ENCODE measurements at places on chromosomes 5 and 9.

DNA sequence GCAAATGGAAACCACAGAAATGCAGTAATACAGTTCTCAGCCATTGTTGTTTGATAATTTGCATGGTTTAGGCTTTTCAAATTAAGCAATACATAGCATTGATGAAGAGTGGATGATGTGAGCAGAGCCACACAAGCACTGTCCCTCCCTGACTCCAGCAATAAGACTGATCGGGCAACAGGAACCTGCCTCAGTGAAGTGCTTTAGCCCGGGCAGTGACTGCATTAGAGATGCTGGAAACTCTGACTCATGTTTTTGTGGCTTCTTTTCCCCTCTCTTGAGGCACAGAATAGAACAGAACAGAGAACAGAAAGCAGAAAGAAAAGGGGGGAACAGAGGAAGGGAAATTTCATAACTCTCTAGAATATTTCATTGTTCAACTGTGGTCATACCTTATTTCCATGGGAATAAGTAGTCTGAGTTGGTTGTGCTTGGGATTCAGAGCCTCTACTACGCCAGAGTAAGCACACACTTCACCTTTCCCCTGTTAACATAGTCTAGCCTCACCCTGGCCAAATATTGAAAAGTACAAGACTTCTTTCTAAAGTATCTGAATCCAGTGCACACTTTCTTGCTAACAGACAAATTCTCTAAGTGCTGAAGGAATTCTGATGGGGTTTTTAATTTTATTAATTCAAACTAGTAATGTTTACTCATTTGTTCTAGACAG is 164.8 kb upstream of the VCAN start:
- peak overlapping the region; percentile 33 for H3K27ac ChIP-seq
- H3K4me1 ChIP-seq = peaks cover 7% of the 10 kb centered on the region
- H3K36me3 ChIP-seq = no peaks in the 10 kb centered on the region
- no peaks in the 10 kb centered on the region for H3K27me3 ChIP-seq
- DNase-seq = peak; percentile 25

- H3K27ac ChIP-seq = no peak overlapping the region
- no peak for DNase-seq
Measured at GRCh38 chr5:37603072-37603471, 224.0 kb downstream of the WDR70 start.

DNA sequence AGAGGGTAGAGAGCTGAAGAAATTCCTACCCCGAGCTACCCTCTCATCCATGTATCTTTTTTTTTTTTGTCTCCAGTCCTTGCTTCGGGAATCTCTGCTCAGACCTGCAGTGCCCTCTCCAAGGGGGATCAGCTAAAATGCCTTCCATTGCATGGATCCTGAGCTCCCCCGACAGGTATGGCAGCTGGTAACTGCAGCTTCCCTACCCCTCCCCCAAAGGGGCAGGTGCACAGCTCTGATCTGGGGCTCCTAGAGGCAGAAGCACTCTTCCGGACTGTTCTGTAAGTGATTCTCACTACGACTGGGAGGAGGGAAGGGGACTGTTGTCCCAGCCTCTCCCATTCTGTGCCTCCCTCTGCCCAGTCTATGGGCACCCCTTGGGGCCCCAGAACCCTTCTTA is 169.6 kb downstream of the MELK start:
- DNase-seq = no peak
- no peak overlapping the region for H3K4me3 ChIP-seq
- H3K36me3 ChIP-seq = no peaks in the 10 kb centered on the region
- peaks cover 44% of the 10 kb centered on the region for H3K27me3 ChIP-seq
- peaks cover 9% of the 10 kb centered on the region for H3K4me1 ChIP-seq
- no peak overlapping the region for H3K27ac ChIP-seq

- H3K4me3 ChIP-seq = peak overlapping the region; percentile 98
- peak overlapping the region; percentile 99 for H3K27ac ChIP-seq
- no peaks in the 10 kb centered on the region for H3K27me3 ChIP-seq
- peaks cover 63% of the 10 kb centered on the region for H3K36me3 ChIP-seq
- peaks cover 49% of the 10 kb centered on the region for H3K4me1 ChIP-seq
- DNase-seq = no peak
Measured at GRCh38 chr5:59035681-59036080, 452.8 kb downstream of the RAB3C start.

GRCh38 chr5:32646061-32646969 is 61.0 kb downstream of the SUB1 start:
- DNase-seq = no peak
- H3K4me1 ChIP-seq = no peaks in the 10 kb centered on the region

DNA sequence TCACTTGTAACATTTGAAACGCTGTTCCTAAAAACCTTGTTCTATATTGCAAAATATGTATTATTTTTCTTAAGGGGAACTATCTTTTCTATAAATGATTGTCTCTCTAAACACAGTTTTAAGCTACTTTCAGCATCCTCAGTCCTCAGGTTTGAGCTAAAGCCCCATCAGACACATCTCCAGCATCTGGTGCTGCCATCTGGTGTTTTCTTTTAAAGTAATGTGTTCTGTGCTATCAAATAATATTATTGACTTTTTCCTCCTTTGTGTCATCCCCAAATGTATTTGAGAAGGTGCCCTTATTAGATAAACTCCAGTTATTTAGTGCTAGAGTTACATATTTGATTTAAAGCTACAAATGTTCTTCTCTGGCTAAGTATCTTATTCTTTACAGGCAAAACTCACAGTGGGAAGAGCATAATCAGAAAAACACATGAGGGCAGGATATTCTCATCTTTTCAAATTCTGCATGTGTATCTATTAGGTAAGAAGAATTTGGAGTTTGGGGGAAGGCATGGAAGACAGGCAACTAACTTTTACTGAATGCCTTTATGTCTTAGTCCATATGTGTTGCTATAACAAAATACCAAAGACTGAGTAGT is 27.5 kb downstream of the ZNF474 start:
- H3K4me1 ChIP-seq = peaks cover 5% of the 10 kb centered on the region
- DNase-seq = no peak
- H3K36me3 ChIP-seq = no peaks in the 10 kb centered on the region

DNA sequence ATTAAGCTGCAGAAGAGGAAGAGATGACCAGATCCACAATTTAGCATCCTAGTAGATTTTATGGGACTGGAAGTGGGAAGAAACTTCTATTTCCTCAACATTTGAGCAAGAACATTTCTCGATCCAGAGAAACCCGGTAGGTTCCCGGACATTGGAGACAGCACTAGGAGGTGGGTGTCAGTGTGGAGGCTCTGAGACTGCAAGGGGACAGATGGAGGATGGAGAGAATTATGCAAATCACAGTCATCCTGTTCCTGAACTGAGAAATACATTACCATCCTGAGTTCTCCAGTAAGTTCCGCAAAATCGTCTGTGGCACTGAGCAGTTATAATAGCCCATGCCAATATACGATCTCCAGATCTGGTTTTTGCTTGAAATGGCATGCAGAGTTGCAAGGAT is 25.6 kb downstream of the GLDC start:
- no peak overlapping the region for H3K27ac ChIP-seq
- H3K4me1 ChIP-seq = no peaks in the 10 kb centered on the region
- peaks cover 3% of the 10 kb centered on the region for H3K36me3 ChIP-seq
- DNase-seq = no peak

GRCh38 chr5:72922422-72922821 is 33.4 kb upstream of the FCHO2 start:
- peaks cover 7% of the 10 kb centered on the region for H3K27me3 ChIP-seq
- no peaks in the 10 kb centered on the region for H3K4me1 ChIP-seq
- no peaks in the 10 kb centered on the region for H3K36me3 ChIP-seq
- no peak overlapping the region for H3K4me3 ChIP-seq

- no peak for DNase-seq
- H3K27ac ChIP-seq = no peak overlapping the region
- no peaks in the 10 kb centered on the region for H3K36me3 ChIP-seq
- no peaks in the 10 kb centered on the region for H3K4me1 ChIP-seq
- H3K27me3 ChIP-seq = no peaks in the 10 kb centered on the region
- no peak overlapping the region for H3K4me3 ChIP-seq
Measured at GRCh38 chr9:120965344-120966012, 38.9 kb upstream of the TRAF1 start.

GRCh38 chr5:150067405-150067960 is 18.9 kb downstream of the CSF1R start:
- H3K36me3 ChIP-seq = no peaks in the 10 kb centered on the region
- H3K4me3 ChIP-seq = no peak overlapping the region
- H3K27ac ChIP-seq = no peak overlapping the region
- H3K27me3 ChIP-seq = peaks cover 7% of the 10 kb centered on the region

DNA sequence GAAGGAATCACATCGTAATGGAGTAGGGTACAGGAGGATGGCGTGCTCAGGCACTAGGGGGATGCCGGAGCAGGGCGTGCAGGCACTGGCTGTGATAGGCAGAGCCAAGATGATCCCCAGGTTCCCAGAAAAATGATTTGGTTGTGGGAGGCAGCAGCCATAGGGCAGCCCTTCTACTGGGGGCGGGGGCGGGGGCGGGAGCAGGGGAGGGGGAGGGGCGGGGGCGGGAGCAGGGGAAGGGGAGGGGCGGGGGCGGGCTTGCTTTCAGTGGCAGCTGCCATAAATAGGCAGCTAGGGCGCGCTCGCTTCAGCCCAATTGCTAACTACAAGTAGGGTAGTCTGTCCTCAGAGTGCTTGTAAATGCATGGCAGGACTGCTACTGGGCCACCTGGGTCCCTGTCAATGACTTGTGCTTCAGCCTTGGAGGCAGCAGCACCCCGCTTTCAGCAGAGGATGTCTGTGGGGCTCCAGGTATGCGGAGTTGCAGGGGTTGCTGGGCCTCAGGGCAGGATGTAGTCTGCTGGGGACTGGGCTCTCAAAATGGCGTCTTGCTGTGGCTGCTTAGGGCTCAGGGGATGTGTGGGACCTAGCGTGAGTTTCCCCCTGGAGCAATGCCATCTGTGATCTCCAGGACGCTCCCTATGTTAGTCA is 354.3 kb downstream of the RAB3C start:
- H3K27me3 ChIP-seq = peaks cover 12% of the 10 kb centered on the region
- H3K27ac ChIP-seq = no peak overlapping the region
- DNase-seq = no peak
- no peak overlapping the region for H3K4me3 ChIP-seq

- no peaks in the 10 kb centered on the region for H3K36me3 ChIP-seq
- no peak overlapping the region for H3K4me3 ChIP-seq
- H3K4me1 ChIP-seq = no peaks in the 10 kb centered on the region
- no peak overlapping the region for H3K27ac ChIP-seq
- no peaks in the 10 kb centered on the region for H3K27me3 ChIP-seq
Measured at GRCh38 chr9:12934545-12935272, 159.9 kb downstream of the LURAP1L start.

DNA sequence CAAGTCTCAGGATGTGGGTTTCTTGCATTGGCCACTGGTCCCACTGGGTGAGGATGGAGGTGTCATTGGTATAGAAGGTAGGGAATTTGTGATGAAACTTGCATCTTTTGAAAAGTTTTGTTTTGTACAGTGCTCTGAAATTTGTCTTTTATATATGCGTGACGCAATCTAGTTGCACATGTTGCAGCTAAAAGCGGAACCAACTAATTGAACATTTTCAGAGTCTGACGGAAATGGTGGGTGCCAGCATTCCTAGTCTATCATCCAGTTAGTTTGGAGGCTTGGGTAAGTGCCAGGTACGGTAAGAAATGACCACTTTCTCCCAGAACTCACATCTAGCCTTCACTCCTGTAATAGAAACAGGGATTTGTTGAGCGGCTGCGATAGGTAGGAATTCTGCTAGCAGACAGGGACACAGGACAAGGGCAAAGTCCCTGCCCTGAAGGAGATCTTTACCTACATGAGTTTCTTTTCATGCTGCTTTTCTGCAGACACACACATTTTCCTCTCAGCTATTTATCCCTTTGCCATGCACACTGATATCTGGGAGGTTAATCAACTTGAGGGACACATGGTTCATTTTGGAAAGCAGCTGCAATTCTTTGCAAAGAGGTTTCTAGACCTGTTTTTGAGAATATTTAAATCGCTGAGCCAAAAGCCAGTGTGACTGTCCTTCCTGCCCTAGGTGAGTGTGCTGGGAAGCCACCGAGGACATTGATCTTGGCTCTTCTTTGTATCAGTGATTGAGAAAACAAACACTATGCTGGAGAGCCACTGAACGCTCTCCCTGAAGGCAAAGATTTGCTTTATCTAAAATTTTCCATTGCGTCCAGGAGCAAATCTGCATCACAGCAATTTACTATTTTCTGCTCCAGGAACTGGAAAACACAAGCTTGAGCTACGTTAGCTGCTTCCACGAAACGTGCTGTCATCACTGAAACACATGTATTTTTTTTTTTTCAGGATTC is 89.7 kb downstream of the DAP start:
- no peaks in the 10 kb centered on the region for H3K36me3 ChIP-seq
- no peak overlapping the region for H3K4me3 ChIP-seq
- no peaks in the 10 kb centered on the region for H3K27me3 ChIP-seq
- H3K27ac ChIP-seq = no peak overlapping the region
- no peak for DNase-seq

- DNase-seq = no peak
- no peak overlapping the region for H3K4me3 ChIP-seq
- H3K27me3 ChIP-seq = peaks cover 15% of the 10 kb centered on the region
- no peaks in the 10 kb centered on the region for H3K36me3 ChIP-seq
- H3K27ac ChIP-seq = no peak overlapping the region
Measured at GRCh38 chr5:148913985-148914431, 87.6 kb downstream of the ADRB2 start.

- no peak overlapping the region for H3K4me3 ChIP-seq
- H3K27ac ChIP-seq = no peak overlapping the region
- peaks cover 19% of the 10 kb centered on the region for H3K4me1 ChIP-seq
- DNase-seq = no peak
- H3K36me3 ChIP-seq = peaks cover 22% of the 10 kb centered on the region
- no peaks in the 10 kb centered on the region for H3K27me3 ChIP-seq
Measured at GRCh38 chr9:15206903-15207696, 99.9 kb downstream of the TTC39B start.

- no peaks in the 10 kb centered on the region for H3K36me3 ChIP-seq
- no peak overlapping the region for H3K27ac ChIP-seq
- peaks cover 17% of the 10 kb centered on the region for H3K4me1 ChIP-seq
- H3K4me3 ChIP-seq = no peak overlapping the region
- no peaks in the 10 kb centered on the region for H3K27me3 ChIP-seq
Measured at GRCh38 chr5:68339921-68340321, 124.4 kb downstream of the PIK3R1 start.

- H3K27ac ChIP-seq = no peak overlapping the region
- H3K4me1 ChIP-seq = peaks cover 12% of the 10 kb centered on the region
- H3K27me3 ChIP-seq = no peaks in the 10 kb centered on the region
- no peaks in the 10 kb centered on the region for H3K36me3 ChIP-seq
- peak; percentile 8 for DNase-seq
- H3K4me3 ChIP-seq = no peak overlapping the region
Measured at GRCh38 chr9:95268681-95269080, 48.8 kb downstream of the FANCC start.

GRCh38 chr5:161085056-161085455 is 233.0 kb upstream of the ATP10B start:
- no peak for DNase-seq
- no peaks in the 10 kb centered on the region for H3K27me3 ChIP-seq
- no peaks in the 10 kb centered on the region for H3K36me3 ChIP-seq
- no peak overlapping the region for H3K27ac ChIP-seq
- H3K4me3 ChIP-seq = no peak overlapping the region

Measured in activated T-cell treated with anti-CD3 and anti-CD28 coated beads, Interleukin-2, amount 50 U/mL, for 72 hours (primary cell).